Progenitor cell of endocrine pancreas (in vitro differentiated cells): ENCODE measurements at places on chromosomes 7 and 10. TPM values are rescaled to one million over a fixed set of nuclear protein-coding genes. Genes with fewer than 3 reads are reported as not detected.

CLEC5A gene
- not detected in 2 replicates for total RNA-seq

ADK gene
- 20.7 and 24.4 TPM in 2 replicates for total RNA-seq

DNA sequence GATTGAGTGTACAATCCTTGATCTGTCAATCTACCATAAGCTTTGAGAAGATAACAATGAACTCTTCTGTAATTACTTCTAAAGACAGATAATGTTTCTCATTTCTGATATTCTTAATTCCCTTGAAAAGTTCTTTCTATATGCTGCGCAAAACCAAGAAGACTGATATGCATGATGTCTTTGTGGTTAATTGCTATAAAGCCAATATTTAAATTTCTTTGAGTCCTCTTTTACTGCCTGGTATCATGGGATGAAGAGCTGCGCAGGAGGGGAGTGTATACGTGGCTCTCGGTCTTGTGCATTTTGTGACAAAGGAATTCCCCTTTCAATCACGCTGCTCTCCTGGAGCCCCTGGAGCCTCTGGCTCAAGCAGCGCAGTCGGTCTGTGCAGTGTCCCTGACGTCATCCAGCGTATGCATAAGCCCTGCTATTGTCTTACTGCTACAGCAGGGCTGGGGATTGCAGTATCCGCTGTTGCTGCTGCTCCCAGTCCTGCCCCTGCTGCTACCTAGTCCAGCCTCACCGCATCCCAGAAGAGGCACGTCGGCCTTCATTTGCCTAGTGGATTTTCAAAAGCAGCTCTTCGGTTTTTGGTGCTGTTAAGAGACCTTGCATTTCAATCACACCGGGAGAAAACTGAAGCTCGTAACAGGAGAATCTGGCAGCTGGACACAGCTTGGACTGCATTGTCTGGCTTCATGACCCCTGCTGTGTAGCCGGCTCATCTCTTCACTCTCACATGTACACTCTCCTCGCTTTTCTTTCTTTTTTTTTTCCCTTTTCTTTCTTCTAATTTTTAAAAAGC, 66.7 kb downstream of the ST7 start:
- H3K4me1 ChIP-seq: peaks cover 5% of the 10 kb centered on the region
- H3K4me3 ChIP-seq: no peak overlapping the region

DNA sequence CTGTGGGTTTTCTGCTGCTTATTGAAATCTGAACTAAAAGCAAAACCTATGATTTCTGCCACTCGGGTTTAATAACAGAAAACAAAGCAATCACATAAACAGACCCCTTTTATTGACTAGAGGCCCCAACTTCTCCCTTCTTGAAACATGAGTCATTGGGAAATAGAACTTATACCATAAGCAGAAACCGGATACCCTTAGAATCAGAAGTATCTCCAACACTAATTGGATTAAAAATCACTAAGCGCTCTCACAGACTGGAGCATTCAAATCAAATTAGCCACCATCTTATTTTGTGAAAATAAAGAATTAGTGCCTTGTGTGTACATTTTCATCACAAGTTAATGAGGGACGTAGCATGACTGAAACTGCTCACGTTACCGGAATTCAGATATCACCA, 206.9 kb downstream of the WDR11 start:
- no peaks in the 10 kb centered on the region for H3K36me3 ChIP-seq
- peaks cover 3% of the 10 kb centered on the region for H3K27me3 ChIP-seq
- DNase-seq: no peak
- H3K27ac ChIP-seq: no peak overlapping the region

- no peak overlapping the region for H3K27ac ChIP-seq
- no peak overlapping the region for H3K4me3 ChIP-seq
- DNase-seq: no peak
- H3K36me3 ChIP-seq: peaks cover 8% of the 10 kb centered on the region
- peaks cover 7% of the 10 kb centered on the region for H3K27me3 ChIP-seq
Measured at GRCh38 chr10:114121031-114121430, 53.0 kb downstream of the CCDC186 start.

GRCh38 chr7:41504214-41504980, 198.5 kb downstream of the INHBA start:
- no peaks in the 10 kb centered on the region for H3K4me1 ChIP-seq
- H3K4me3 ChIP-seq: no peak overlapping the region
- DNase-seq: no peak
- H3K27ac ChIP-seq: no peak overlapping the region

- no peak overlapping the region for H3K27ac ChIP-seq
- H3K36me3 ChIP-seq: no peaks in the 10 kb centered on the region
- H3K4me1 ChIP-seq: peaks cover 9% of the 10 kb centered on the region
Measured at GRCh38 chr7:29975561-29975960, 14.0 kb downstream of the SCRN1 start.
